Pons (tissue), 1 donor: ENCODE measurements at places on chromosomes 7 and 10.

- DNase-seq = no peak
These were observed 162.8 kb upstream of the CSTF2T start for GRCh38 chr10:51862149-51862548.

DNA sequence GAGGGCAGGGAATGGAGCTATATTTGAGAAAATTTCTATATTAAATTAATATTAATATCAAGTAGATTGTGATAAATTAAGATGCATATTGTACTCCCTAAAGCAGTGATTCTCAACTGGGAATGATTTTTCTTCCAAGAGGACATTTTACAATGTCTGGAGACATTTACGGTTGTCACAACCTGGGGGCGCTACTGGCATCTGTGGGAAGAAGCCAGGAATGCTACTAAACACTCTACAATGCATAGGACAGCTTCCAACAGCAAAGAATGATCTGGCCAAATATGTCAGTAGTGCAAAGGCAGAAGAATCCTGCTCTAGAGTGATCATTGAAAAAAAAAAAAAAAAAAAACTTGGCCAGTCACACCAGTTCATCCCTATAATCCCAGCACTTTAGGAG, 100.0 kb downstream of the LSM5 start:
- no peak for DNase-seq

- no peak for DNase-seq
These were observed 2.1 kb upstream of the CCDC126 start for GRCh38 chr7:23594879-23595604.

- DNase-seq = peak; percentile 12
These were observed 8.8 kb upstream of the OR6V1 start for GRCh38 chr7:143043391-143043790.
